Osteoblast (primary cell): ENCODE measurements at places on chromosomes 4 and X.

DNA sequence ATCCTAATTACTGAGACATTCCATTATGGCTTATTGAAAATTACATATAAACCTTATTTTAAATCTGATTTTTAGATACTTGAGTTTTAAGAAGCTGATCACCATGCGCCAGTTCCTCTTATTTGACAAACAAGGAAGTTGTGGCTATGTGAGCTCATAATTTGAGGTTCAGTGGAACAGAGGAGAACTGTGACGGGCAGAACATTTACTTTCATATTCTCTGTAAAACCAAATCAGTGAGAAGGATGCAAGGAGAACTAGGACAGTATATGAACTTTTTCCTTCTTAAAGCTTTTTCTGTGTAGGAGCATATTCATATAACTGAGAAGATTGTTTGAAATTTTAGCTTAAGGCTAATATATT is 25.3 kb downstream of the STIM2 start:
- DNase-seq, result no peak

DNA sequence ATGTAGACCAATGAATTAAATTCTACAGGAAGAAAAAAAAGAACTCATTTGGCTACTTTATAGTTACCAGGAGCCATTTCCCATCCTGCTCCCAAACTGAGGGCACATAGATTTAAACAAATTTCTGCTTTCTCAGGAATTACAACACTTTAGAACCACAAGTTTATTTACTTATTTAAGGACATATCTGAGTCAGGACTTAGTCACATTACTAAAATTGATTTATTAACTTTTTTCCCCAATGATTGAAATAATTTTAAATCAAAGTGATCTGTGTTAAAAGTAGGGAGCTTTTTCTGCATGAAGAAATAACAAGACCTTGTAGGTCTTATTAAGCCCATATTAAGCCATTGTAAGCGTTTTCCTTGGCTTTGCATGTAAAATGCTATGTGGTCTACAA is 291.0 kb upstream of the HAND2 start:
- peak; percentile 19 for DNase-seq

- no peak for DNase-seq
Measured at GRCh38 chr4:184280591-184281071, 63.0 kb upstream of the ENPP6 start.

- no peak for DNase-seq
Measured at GRCh38 chrX:129641941-129642340, 12.8 kb downstream of the APLN start.

- no peak for DNase-seq
Measured at GRCh38 chr4:88818631-88819470, 121.2 kb upstream of the NAP1L5 start.

GRCh38 chr4:18923496-18924161 is 902.1 kb upstream of the LCORL start:
- no peak for DNase-seq

GRCh38 chr4:16733509-16733908 is 164.9 kb downstream of the LDB2 start:
- DNase-seq, result no peak

DNA sequence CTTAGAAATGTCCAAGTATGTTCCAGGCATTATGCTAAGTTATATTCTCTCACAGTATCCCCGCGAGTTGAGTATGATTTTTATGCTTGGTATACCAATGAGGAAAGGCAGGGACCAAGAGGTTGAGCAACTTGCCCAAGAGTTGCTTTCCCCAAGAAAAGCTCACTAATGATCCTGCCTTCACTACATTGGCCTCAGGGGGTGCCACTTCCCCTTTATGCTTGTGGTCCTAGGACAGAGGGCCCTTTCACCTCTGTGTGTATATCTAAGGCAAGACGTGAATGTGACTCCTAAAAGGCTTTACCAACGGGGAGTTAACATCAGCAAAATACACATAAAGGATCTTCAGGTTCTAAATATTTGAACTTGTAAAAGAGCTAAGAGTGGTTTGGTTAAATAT is 164.4 kb upstream of the CPEB2 start:
- DNase-seq, result no peak

- no peak for DNase-seq
Measured at GRCh38 chr4:159483110-159483781, 380.4 kb downstream of the RAPGEF2 start.

GRCh38 chr4:88382621-88383020 is 4.0 kb downstream of the HERC6 start:
- DNase-seq, result peak; percentile 8

GRCh38 chrX:133045986-133046385 is 50.9 kb downstream of the USP26 start:
- DNase-seq, result peak; percentile 54

GRCh38 chr4:117623326-117623725 is 411.0 kb upstream of the NDST3 start:
- DNase-seq, result no peak

DNA sequence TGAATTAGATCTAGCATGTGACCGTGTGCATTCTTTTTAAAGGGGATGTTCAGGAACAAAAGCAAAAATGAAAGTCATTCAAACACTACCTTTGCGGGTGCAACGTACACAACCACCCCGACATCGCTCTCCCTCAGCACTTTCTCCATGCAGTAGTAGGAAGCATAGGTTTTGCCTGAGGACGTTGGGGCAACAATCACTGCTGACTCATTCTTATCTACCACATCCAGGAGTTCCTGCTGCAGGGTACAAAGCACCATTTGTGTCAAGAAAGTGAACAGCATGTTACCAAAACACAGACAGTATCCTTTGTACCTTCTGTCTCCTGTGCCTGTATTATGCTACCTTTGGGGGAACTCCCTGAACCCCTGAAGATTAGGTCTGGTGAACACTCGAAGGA is 58.6 kb downstream of the DDX60L start:
- no peak for DNase-seq

DNA sequence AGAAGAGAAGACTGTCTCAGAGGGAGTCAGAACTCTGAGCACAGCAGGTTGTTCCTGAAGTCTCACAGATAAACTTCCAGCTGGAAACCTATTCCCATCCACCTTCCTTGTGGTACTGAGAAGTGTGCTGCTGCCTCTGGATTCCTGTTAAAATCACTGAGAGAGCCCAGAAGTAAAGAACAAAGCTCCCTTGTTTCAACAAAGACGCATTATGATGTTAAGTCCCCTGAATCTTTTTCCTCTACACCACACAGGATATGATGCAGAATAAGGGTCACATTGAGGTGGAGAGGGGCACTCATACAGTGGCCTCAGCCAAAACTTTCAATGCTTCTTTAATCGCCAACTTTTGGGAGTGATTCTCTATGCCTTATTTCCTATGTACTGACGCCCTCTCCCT is 321.0 kb downstream of the OPHN1 start:
- DNase-seq, result no peak

GRCh38 chr4:149029056-149029651 is 586.9 kb upstream of the NR3C2 start:
- no peak for DNase-seq

GRCh38 chr4:174461466-174462106 is 60.7 kb downstream of the HPGD start:
- DNase-seq, result no peak

- no peak for DNase-seq
Measured at GRCh38 chr4:173834151-173834550, 304.1 kb upstream of the HAND2 start.

DNA sequence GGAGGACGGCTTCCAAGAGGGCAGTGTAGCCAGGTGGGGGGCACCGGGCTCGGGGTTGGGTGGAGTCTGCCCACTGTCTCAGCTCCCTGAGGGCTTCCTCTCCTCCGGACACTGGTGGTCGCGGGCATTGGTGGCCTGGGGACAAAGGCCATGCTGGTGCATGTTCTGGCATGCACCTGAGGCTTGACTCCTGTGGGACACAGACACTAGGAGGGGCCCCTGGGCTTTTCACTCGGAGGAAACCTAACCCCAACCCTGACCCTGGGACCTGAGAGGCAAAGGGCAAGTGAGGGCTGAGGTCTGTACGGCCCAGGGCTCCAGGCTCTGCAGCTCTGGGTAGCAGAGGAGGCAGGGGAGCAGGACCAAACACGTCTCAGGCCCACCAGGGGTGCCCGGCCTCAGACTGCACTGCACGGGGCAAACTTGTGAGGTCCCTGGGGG is 22.3 kb upstream of the FGFR3 start:
- no peak for DNase-seq

DNA sequence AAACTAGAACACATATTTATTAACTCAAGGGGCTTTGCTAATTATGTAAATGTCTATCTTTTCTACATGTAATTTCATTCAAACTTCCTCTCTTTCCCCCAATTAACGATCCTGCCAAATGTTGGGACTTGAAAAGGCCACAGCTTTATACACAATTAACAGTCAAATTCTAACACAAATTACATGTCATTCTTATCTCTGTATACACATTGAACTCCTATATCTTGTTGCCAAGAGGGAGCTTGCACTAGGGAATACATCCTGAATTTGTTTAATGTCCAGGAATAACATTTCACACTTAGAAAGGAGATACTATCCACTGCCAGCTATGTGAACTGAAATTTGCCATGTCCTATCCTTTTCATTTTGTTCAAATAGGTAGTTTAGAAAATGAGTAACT is 38.9 kb upstream of the MAB21L2 start:
- DNase-seq, result no peak

DNA sequence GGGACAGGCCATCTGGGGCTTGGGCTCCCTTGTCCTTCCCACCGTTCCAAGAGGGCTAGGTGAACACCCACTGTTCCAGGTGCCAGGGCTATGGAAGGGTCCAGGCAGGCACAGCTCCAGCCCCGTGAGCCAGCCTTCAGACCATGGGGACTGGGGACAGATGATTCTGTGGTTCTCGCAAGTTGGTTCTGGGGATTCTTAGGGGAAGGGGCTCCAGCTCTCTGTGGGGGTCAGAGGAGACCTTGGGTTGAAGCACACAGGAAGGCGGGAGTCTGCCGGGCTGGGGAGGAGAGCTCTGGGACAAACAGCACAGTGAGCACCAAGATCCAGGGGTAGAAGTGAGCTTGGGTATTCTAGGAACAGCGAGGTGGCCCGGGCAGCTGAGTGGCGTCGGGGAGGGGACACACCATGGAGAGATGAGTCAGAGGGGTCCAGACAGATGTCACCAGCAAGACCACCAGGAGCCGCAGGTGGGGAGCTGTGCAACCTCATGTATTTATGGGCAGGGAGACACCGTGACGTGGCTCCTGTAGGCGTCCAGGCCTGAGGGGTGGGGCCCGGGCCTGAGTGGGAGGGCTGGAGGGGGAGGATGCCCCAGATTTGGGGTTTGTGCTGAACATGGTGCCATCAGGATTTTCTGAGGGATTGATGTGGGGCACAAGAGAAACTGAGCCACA is 48.8 kb upstream of the HMX1 start:
- peak; percentile 15 for DNase-seq

GRCh38 chr4:134470544-134470943 is 269.0 kb upstream of the PABPC4L start:
- DNase-seq, result no peak

DNA sequence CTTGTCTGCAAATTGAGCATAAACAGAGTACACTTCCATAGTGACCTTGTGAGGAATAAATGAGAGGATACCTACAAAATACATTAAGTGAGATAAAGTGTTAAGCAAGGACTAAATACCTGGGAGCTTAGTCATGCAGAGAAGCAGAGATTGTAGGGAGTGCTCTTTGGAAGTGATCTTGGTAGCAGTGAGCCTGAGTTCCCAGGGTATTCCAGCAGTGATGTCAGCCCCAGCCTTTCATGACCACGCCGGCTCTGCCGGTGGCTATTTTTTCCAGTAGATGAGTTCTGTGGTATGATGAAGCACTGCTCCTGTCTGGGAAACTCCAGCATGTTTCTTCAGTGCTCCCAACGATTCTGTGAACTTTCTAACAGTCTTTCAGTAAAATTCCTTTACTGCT is 391.5 kb upstream of the IGFBP7 start:
- DNase-seq, result peak; percentile 18

GRCh38 chr4:160038615-160039014 is 935.7 kb downstream of the RAPGEF2 start:
- no peak for DNase-seq

DNA sequence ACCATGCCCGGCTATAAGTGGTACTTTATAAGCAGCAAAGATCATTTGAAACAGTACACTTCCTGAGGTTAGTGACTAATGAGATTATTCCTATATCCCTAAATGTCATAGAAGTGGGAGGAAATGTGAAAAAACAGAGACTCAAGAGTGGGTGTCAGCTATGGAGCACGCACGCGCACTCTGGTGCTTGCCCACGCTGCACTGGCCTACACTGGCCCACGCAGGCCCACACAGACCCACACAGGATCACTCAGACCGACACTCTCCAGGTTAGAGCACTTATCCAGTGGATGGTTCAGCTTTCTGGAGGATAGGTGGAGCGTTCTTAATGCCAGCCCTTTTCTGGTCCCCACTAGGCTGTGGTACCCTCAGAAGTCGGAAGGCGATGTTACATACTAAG is 78.5 kb downstream of the IL1RAPL1 start:
- DNase-seq, result no peak

DNA sequence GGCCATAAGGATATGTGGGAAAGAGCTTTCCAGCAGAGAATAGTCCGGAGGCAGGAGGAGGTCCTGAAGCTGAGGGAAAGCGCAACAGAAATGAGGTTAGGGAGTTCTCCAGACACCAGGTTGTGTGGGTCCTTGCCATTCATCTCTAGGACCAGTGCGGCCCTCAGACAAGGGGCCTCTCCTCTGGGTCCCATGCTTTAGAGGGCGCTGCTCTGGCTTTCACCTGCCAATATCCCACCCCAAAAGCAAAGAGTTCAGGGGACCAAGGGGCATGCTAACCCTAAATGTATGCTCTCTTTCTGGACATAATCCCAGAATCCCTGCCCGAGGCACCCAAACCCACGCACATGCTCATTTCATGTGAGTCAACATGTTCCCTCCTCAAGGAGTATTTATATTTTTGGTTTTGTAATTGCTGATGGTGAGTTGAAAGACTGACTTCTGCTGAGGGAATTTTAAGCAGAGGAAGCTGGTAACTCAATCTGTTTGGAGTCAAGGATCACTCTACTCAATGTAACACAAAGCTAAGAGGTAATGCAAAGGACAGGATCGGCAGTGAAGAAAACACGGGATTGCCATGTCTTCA is 14.8 kb downstream of the RPL34 start:
- DNase-seq, result peak; percentile 51

DNA sequence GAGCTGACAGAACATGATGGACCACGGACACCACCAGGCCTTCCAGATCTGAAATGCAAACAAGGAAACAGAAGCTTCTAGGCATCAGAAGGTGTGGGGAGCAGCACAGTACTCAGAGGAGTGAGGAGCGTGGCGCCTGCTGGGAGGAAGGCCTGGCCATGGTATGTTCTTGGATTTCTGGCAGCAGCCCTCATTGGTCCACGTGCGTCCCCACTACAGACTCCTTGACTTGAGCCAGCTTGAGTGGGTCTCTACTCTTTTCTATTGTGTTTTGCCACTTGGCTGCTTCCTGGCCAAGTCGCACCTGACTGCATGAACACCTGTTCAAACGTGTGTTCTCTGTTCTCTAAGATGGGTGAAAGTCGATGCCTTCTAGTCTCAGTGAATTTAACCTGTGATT is 18.0 kb downstream of the ZNF275 start:
- DNase-seq, result no peak

- DNase-seq, result no peak
Measured at GRCh38 chr4:74370912-74371311, 6.0 kb downstream of the EREG start.
